ENCODE measurements at places on chromosomes 2 and 18.

DNA sequence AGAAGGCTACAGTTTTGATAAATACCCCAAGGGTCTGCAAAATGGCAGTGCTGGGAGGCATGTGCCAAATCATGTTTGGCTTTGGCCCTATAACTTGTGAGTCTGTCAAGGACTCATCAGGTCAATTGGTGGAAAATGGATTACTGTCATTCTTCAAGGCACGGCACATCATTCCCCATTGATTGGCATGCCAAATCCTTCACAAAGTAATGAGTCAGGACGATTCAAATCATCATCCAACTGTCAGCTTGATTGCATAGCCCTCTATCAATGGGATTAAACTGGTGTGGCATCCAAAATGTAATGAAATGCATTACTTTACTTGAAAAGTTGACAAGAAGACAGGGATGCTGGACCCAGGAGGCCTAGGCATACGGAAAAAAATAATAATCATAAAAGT, 441.6 kb upstream of the PIK3C3 start:
- no peak for DNase-seq

GRCh38 chr2:240129311-240129710, 6.8 kb downstream of the COPS9 start:
- no peak for DNase-seq

DNA sequence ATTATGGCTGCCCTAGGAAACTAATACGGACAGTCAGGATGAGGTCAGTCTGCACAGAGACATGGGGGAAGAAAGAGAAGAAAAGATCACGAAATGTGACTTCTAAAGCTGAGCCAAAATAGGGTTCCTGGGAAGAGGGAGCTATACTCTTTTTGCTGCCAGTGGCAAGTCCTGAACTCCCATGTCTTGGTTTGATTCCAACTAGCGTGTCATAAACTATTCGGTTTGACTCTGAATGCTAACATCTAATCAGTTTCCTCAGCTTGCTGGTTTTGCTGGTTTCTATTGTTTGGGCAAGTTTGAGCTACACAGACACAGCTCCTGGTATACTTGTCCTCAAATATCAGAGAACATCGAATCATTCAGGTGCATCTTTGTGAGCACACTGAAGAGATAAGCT, 80.5 kb upstream of the CYP1B1 start:
- no peak for DNase-seq

DNA sequence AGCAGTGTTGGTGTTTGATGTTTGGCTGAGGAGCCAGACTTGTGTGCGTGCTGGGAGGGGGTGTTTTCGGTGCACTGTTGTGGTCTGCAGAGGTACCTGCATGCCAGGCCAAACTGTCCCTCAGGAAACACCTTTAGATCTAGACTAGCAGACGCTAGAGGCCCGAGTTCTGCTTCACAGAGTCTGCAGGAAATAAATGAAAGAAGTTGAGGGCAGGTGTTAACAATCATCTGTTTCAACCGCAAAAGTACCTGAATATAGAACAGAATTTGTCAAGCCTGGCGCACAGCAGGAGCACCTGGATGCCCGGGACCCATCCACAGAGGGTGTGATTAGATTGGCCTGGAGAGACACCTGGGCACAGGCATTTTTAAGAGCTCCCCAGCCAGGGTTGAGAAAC, 40.5 kb upstream of the REL start:
- DNase-seq = no peak

GRCh38 chr18:32772581-32773381, at the start of gene KLHL14:
TSS of gene KLHL14 (minus strand) at chr18:32773023. CDS start at chr18:32770591, 2,432 bp downstream.
- DNase-seq = no peak

- no peak for DNase-seq
These were observed 197 bp downstream of the GDF7 start for GRCh38 chr2:20667151-20667530.
